ENCODE measurements at places on chromosomes 1 and 21.

DNA sequence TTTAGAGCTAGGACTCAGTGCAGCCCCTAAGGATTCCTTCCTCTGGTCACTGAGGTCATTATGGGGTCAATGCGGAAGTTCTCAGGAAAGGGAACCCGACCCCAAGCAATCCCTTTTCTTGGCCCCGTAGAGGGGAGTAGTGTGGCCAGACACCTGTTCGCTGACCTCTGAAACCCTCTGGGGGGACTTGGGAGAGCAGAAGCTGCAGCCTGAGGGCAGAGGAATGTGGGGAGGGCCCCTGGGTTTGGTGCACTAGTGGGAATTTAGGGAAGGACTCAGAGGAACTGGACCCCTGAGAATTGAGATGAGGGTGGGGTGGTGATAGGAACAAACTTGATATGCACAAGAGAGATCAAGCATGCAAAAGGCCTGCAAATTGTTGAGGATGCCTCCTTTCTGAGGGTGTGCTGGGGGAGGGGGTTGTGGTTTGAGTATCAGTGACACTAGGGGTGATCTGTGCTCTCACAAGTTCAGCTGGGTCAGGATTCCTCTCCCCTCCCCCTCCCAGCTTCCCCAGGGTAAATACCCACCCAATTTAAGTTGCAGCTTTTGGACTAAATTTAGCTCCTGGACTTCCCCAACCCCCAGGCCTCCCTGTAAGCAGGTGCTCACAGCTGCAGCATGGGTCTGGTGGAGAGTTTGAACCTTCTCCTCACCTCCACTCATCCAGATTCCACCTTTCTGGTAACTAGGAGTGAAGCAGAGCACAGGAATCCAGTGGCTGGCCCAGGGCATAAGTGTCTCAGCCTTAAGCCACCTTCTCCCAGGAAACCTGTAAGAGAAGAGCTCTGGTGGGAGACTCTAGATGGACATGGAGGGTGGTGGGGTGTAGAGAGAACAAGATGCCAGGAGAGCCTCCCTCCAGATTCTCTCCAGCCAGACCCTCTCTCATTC lies 13.5 kb downstream of the ADAMTSL4 start:
- DNase-seq = no peak

- DNase-seq = no peak
These were observed 40.3 kb upstream of the THEM4 start for GRCh38 chr1:151949371-151950193.

DNA sequence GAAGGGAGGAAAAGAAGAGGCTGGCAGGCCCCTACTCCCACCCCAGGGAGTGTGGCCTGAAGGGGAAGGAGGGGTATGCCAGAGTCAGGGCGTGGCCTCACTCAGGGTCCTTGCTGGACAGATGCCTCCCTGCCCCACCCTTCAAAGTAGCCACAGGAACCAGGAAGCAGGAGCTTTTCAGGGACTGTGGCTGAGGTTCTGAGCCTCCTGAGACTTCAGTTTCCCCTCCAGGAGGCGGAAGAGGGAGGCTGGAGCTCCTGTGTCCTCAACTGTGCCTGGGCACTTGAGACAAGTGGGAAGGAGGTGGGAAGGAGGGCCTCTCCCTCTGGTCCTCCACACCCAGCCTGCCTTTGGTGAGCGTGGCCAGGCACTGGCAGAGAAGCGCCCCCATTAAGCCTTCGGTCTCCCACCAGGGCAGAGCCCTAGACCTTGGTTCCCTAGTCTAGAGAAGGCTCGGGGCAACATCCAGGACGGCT lies 5.3 kb downstream of the CELSR2 start:
- DNase-seq = no peak

GRCh38 chr1:29900712-29901111 lies 664.4 kb downstream of the PTPRU start:
- DNase-seq = no peak

DNA sequence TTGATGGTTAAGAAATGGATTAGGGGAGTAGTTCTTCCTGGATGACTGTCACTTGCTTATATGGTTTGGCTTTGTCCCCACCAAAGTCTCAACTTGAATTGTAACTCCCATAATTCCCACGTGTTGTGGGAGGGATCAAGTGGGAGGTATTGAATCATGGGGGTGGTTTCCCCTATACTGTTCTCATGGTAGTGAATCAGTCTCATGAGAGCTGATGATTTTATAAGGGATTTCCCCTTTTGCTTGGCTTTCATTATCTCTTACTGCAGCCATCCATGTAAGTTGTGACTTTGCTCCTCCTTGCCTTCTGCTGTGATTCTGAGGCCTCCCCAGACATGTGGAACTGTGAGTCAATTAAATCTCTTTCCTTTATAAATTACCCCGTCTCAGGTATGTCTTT lies 1621.1 kb downstream of the MRPL39 start:
- no peak for DNase-seq

Measured in cortex of kidney (tissue), 1 donor.